PC-3 (cell line): ENCODE measurements at places on chromosomes 2 and 18. TPM values are rescaled to one million over a fixed set of nuclear protein-coding genes. Genes with fewer than 3 reads are reported as not detected.

Gene G6PC2
- not detected in 2 replicates for total RNA-seq

Gene CAPG
- 221 and 260 TPM in 2 replicates for total RNA-seq

Gene KIF5C
- 4.0 and 7.3 TPM in 2 replicates for total RNA-seq

Gene ZBTB7C
- total RNA-seq, result 1.1 and 1.3 TPM in 2 replicates

DNA sequence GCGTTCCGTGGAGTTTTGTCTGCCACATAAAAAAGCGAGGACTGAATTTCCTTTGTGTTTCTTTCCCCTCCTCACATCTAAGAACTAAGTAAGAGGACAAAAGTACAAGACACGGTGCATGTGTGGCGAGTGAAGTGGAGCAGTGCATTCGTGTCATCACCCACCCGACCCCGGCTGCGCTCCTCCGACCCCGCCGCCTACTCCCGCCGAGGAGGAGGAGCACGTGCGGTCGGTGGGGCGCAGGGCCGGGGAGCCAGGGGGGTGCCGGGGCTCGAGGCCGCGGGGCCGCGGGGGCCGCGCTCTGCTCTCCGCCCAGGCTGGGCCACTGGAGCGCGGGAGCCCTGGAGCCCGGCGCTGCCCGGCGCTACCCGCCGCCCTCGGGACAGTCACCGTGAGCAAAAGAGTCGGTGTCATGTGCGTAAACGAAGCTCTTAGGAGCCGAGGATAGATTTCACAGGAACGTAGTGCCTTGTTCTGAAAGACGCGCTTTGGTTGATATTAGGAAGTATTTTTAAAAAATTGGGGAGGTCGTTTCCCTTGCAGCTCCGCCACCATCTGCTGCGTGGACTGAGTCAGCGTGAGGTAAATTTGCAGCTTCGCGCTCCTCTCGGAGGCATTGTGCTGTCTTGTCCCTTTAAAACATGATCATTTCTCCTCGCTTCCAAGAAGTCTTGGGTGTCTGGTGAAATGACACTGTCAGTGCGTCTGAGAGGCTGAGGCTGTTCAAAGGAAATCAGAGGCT is 11.0 kb downstream of the TBR1 start:
- no peak for DNase-seq

DNA sequence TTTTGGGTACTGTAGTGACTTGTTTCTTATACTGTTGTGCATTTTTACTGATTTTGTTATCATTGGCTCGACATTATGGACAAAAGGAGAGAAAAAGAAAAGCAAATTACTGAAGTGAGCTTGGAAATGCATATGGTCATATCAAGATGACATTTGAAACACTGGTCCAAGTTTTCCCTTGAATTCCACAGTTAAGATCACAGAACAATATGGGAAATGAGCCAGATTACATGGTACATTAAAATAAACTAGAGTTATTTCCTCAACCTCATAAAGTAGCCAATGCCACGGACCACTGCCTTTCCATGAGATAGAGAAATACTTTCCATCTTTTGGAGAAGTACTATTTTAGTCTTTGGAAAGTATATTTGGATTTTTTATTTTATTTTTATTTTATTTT is 62.0 kb upstream of the SGPP2 start:
- DNase-seq, result no peak

GRCh38 chr2:157803952-157804351 is 72.2 kb downstream of the ACVR1 start:
- DNase-seq, result no peak

DNA sequence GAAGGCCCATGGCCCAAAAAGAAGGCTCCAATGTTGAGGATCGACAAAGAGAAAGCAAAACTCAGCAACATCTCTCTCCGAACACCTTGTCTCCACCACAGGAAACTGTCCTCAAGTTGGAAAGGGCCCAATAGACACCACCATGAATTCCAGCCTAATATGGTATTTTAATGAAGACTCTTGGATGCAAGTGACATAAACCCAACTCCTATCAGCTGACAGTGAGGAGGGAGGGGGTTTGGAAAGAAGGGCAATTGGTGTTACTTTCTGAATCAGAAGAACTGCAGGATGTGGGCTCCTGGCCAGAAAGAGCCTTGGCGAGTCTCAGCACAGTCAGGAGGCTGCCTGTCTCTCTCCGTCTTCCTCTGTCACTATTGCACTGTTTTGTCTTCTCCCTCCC is 40.3 kb upstream of the SIGLEC15 start:
- DNase-seq, result no peak

- no peak for DNase-seq
Observed at GRCh38 chr2:114926303-114926702, 483.9 kb downstream of the DPP10 start.
